ENCODE measurements at places on chromosomes 11 and 22.

- DNase-seq = no peak
These were observed 92.2 kb downstream of the LUZP2 start for GRCh38 chr11:24589064-24589463.

GRCh38 chr11:14267861-14268635 is 90.9 kb downstream of the RRAS2 start:
- DNase-seq = no peak

DNA sequence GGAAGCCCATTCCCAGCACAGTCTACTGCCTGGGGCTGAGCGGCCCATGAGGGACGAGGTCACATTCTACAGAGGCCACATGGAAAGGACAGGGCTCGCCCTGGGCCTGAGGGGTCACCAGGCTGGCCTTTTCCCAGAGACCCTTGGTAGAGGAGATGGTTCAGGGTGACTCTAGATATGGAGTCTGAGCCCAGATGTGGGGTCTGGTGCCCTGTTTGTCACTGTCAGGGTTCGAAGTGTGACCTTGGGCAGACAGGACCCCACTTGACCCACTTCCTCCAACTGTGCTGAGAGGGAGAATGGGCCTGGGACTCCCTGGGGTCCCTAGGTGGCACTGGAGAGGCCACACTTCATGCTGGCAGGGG is 81.0 kb downstream of the MYEOV start:
- DNase-seq = no peak

- no peak for DNase-seq
These were observed 1.1 kb downstream of the SLC25A1 start for GRCh38 chr22:19177164-19178064.

DNA sequence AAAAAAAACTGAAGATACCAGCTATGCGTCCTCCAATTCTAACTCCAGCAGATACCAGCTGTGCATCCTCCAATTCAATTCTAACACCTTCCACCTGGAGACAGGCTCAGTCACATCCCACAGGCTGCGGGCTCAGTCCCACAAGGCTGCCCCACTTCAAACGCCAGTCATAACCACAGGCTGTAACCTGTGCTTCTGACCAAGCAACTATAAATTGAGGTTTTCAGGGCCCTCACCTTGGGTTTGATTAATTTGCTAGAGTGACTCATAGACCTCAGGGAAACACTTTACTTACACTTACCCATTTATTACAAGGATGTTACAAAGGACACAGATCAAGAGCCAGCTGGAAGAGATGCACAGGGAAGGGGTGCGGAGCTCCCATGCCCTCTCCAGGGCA is 32.4 kb upstream of the MSANTD2 start:
- no peak for DNase-seq

- DNase-seq = no peak
These were observed 38.8 kb downstream of the OSBPL5 start for GRCh38 chr11:3126207-3126865.

DNA sequence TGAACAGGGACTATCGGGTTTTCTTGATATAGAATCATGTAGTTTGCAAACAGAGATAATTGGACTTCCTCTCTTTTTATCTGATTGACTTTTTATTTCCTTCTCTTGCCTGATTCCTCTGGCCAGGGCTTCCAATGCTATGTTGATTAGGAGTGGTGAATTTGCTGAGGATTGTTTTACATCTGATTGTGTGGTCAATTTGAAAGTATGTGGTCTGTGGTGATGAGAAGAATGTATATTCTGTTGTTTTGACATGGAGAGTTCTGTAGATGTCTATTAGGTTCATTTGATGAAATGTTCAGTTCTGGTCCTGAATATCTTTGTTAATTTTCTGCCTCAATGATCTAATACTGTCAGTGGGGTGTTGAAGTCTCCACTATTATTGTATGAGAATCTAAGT is 713.2 kb upstream of the CCDC179 start:
- DNase-seq = no peak

- DNase-seq = no peak
These were observed 736.5 kb upstream of the CCDC90B start for GRCh38 chr11:84022695-84023094.

GRCh38 chr11:12051287-12051662 is 42.8 kb upstream of the DKK3 start:
- DNase-seq = no peak

GRCh38 chr22:40024201-40025061 is 29.7 kb downstream of the FAM83F start:
- peak; percentile 75 for DNase-seq

- DNase-seq = no peak
These were observed 953.2 kb downstream of the OPCML start for GRCh38 chr11:132579136-132579535.

DNA sequence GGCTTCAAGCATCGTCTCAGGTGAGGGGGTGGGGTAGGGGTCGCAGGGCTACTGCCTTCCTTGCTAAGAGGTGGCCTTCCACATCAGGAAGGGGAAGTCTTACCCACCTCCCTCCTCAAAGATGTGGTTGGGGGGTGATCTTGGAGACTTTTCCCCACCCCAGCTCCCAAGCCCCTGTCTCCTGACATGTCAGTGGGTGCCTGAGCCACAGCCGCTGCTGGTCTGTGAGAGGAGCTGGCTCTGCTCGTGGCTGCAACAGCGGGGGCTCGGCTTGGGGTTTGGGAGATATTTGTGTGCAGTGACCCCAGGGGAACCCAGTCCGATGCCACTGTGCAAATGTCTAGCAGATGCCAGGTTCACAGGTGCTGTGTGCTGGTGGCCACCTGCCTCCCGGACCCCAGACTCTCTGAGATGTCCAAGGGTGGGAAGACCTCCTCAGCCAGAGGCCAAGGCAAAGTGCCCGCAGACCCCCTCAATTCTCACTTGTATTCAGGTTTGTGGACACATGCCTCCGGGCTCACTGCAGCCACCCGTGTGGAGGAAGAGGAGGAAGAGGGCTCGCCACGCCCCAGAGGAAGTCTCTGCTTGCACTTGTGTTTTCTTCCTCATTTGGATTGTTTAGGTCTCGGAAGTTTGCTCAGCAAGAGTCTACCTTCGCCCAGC is 1.9 kb downstream of the KCNQ1 start:
- peak; percentile 42 for DNase-seq

DNA sequence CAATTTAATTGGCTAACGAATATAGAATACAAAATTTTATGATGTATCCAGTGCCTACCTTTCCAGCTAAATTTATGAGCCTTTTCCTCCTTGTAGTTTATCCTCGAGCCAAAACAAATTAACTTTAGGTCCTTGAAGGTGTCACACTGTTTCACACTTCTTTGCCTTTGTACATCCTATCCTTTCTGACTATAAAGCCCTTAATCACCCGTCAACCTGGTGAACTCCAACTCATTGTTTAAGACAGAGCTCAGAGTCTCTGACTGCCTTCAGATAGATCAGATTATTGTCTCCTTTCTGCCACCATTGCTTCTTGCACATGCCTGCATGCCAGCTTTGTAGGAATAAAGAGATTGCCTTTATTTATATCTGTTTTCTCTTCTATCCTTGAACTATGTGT is 58.8 kb downstream of the CNTN5 start:
- DNase-seq = no peak

- no peak for DNase-seq
These were observed 27.9 kb downstream of the KCNC1 start for GRCh38 chr11:17762309-17762974.

DNA sequence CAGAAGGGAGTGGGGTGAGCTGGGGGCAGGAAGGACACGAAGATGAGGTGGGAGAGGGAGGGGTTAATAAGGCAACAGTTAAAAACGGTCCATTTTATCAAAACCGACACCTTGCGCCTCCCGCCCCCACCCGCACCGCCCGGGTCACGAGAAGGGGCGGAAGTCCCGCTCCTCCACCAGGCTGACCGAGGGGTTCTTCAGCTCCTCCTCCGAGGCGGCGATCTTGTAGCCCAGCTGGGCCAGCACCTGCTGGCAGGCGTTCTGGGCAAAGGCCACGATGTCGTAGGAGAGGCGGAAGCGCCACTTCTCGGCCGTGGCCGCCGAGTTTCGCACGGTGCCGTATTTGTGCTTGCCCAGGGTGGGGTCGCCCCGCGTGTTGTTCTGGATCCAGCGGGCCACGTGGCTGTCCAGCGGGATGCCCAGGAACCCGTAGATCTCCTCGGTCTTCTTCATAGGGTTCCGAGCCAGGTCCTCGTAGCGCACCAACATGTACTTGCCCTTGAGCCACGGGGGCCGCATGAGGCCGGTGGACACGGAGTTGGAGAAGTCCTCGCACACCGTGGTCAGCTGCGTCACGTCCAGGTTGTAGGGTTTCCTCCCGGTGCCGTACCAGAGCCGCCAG is 15.8 kb downstream of the CHST1 start:
- DNase-seq = no peak

DNA sequence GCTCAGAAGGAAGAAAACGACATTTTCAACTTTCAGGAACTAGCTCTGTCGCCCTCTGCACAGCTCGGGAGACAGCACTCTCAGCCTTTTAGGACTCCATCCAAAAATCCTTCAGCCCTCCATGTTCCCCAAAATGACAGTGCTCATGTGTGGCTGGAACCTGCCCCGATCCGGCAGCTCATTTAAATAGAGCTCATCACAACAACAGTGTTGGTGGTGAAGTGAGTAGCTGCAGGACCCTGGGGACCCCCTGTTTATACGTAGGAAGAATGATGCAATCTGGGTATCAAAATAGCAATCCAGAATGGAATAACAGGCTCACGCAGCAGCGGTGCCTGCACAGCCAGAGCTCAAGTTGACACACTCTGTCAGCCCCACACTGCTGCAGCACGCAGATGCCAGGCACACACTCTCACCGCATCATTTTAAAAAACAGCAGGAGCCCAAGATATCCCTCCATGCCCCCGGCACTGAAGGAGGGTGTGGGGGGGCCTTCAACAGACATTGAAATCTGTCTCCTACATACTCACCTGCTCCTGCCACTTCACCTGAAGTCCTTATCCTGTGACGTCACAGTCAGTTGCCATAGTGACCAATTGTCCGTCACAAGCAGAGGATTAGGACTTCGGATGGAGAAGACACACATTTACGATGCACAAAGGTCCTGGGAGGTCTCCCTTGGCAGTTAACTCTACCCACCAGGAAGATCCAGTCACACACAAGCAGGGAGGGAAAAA is 24.0 kb downstream of the TRIM66 start:
- no peak for DNase-seq

DNA sequence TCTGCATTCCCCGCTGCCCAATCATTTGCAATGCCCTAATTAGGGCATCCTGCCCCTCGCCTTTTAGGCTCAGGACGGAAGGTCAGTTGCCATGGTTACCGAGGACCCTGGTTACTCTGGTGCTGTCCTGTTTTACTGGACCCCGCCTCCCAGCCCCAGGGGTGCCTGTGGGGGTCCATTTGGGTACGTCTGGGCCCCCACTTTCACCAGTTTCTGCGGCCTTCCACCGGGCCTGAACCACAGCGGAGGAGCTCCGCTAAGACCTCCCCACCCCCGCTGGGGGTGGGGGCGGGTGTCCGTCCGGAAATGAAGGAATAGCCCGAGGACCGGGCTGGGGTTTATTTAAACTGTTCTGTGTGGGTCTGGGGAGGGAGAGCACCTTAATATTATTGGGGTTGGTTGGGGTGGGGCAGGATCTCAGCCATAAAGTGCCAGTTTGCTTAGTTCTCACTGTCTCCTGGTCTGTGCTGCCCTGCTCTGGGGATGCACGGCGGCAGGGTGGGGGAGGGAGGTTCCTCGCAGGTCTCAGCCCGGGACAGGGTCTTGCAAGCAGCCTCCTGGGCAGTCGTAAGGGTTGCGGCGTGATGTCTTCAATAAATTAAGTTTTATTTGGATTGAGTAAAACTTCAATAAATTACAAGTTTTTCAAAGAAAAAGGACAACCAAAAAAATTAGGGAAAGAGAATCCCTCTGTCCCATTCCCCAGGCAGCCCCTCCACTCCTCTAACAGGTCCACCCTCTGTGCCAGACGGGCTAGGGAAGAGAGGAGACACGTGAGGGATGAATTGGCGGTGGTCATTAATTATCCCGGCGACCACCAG is 5.3 kb downstream of the PHOX2A start:
- no peak for DNase-seq

DNA sequence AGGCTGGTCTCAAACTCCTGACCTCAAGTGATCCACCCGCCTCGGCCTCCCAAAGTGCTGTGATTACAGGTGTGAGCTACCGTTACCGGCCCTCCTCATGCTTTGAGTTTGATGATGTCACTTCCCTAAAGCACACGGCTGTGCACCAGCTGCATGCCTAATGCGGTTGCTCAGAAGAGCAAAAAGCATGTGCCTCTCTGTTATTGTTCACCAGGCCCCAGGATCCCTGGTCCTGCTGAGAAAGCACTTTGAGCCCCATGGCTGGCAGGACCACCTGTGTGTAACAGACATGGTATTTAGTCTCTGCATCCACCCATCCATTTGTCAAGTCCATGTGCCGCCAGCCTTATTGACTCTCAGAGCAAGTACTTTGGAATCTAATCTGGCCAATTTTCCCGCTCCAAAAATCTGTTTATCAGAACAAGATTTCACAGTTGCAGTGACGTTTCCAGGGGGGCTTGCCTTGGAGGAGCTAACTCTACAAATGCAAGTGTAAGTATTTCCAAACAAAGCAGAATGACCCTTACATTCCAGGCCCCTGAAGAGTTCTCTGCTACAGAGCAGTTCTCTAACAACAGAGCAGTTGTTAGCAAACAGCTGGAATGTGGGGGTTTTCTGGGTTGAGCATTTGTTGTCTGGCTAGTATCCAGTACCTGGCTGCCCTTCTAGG is 89.4 kb downstream of the LDLRAD3 start:
- DNase-seq = no peak

- no peak for DNase-seq
These were observed 243 bp upstream of the SYT9 start for GRCh38 chr11:7251487-7251835.

- no peak for DNase-seq
These were observed 81.7 kb upstream of the SHISAL1 start for GRCh38 chr22:44394246-44395117.

All from stimulated activated CD4-positive, alpha-beta T cell treated with anti-CD3 and anti-CD28 coated beads, Interleukin-15, amount 100 ng/mL, for 24 hours (primary cell).